ENCODE measurements at places on chromosomes 1 and 21.

GRCh38 chr1:113415310-113416070 is 25.2 kb downstream of the MAGI3 start:
- no peak overlapping the region for H3K27ac ChIP-seq
- no peak for DNase-seq
- H3K27me3 ChIP-seq: peaks cover 2% of the 10 kb centered on the region
- no peak overlapping the region for H3K4me3 ChIP-seq

- H3K4me3 ChIP-seq: no peak overlapping the region
- H3K4me1 ChIP-seq: no peaks in the 10 kb centered on the region
- H3K36me3 ChIP-seq: no peaks in the 10 kb centered on the region
- no peaks in the 10 kb centered on the region for H3K27me3 ChIP-seq
- no peak overlapping the region for H3K27ac ChIP-seq
Measured at GRCh38 chr1:38326135-38326534, 279.5 kb upstream of the POU3F1 start.

- H3K36me3 ChIP-seq: peaks cover 8% of the 10 kb centered on the region
- H3K27ac ChIP-seq: no peak overlapping the region
- DNase-seq: no peak
Measured at GRCh38 chr21:36183144-36183795, 26.6 kb downstream of the DOP1B start.

GRCh38 chr1:111205714-111206050 is 5.2 kb upstream of the DENND2D start:
- H3K36me3 ChIP-seq: no peaks in the 10 kb centered on the region
- 0 out of 2 replicates have a peak overlapping the region, but pooled peaks have one; percentile 2 for H3K4me3 ChIP-seq
- peak; percentile 17 for DNase-seq
- peaks cover 9% of the 10 kb centered on the region for H3K27me3 ChIP-seq

All from HFFc6 (cell line).